CD4-positive, alpha-beta T cell treated with Interleukin-15 for 1 hour (primary cell): ENCODE measurements at places on chromosomes 6 and 20.
A peak's percentile ranks its signal among the peaks of the same experiment; 100 is the strongest.

GRCh38 chr6:33768644-33769120, 20.2 kb downstream of the LEMD2 start:
- DNase-seq, result peak; percentile 66

DNA sequence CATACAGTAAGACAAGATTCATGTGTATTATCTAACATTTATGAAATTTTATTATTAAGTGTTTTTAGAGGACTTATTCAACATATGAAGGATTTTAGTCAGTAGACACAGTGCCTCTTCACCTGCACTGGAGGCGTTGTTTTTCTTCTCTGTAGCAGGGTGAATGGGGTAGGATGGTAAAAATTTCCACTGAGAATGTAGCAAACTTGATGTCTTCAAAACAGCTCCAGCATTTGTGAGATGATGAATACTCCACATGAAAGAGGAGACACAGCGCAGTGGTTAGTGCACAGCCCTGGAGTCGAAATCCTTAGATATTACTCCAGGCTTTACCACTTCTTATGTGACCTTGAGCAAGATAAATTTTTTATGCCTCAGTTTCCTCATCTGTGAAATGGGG, 110.5 kb upstream of the AHI1 start:
- DNase-seq, result no peak

DNA sequence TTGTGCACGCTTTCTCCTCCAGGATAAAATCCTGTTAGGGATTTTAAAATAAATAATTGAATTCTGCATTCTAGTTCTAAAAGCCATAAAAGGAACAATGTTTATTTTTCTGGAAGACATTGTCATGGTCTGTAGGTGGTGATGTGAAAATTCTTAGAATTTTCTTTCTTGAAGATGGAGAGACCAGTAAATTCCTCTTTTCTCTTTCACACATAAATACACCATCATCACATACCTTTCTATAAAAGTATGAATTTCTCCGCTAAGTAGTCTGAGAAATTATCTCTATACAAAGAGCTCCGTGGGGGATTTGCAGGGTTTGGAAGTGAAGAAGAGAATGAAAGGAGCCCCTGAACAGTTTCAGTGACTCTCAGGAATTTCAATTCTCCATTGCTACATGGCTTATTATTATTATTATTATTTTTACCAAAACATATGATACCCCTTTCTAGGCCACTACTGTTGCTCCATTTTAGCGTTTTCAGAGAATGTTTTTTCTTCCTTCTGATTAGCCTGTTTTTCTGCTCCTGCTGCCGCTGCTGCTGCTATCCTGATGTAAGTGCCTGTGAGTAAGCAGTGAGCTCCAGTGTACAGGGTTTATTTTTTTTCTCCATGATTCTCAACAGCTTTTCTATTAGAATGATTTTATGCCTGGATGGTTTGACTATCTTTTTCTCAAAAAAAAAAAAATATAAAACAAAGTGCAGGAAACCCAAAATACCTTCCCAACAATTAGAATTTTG, 145.8 kb downstream of the SAMD5 start:
- DNase-seq, result no peak

DNA sequence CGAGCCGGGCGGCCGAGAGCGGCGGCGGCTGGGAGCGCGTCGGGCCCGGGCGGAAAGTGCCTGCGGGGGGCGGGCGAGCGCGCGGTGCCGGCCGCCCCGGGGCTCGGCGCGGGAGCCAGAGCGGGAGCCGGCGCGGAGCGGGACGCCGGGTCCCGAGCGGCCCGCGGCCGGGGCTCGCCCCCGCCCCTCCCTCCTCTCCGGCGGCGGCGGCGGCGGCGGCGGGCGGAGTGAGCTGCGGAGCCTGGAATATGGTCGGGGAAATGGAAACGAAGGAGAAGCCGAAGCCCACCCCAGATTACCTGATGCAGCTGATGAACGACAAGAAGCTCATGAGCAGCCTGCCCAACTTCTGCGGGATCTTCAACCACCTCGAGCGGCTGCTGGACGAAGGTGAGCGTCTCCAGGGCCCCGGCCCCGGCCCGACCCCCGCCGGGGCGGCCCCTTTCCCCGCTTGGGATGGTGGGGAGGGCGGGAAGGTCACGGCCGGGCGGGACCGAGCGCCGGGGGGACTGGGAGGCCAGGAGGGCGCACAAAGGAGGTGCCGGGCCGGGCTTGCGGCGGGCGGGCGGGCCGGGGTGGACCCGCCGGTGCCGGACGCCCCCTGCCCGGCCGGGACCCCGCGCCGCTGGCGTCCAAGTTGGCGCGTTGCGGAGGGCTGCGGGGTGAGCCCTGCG, 565 bp downstream of the QKI start:
- DNase-seq, result no peak

DNA sequence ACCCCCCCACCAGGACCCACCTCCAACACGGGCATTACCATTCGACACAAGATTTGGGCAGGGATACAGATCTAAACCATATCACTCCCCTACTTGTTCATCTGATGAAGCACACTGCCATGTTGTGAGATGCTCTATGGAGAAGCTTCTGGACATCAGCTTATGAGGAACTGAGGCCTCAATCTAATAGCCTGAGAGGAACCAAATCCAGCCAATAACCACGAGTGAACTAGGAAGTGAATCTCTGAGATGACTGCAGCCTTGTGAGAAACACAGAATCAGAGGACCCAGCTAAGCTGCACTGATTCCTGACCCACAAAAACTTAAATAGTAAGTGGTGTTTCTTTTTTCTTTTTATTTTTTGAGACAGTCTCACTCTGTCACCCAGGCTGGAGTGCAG, 21.6 kb upstream of the ZBTB2 start:
- no peak for DNase-seq

DNA sequence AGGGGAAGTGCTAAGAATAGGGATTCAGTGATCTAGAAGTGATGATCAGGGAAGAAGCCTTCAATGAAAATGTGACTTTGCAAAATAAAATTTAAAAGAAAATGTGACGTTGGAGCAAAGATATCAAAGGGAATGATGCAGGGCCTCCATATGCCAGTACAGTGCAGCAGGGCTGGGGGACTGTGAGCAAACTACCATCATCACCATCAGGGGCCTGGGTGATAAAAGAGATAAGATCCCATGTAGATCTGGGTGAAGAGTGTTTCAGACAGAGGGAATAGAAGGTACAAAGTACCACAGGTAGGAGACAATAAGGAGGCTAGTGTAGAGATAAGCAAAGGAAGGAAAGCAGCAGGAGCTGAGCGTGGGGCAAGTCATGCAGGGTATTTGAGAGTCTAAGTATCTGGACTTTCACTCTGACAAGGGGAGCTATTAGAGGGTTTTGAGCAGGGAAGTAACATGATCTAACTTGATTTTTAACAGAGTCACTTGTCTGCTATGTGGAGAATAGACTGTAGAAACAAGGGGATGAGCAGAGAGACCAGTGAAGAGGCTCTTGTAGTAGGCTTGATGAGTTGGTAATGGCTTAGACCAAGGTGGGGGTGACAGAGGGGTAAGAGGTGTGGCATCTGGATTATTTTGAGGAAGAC, 295.6 kb downstream of the ZFAND3 start:
- DNase-seq, result no peak

GRCh38 chr20:14710951-14711350, 373.5 kb upstream of the FLRT3 start:
- no peak for DNase-seq

DNA sequence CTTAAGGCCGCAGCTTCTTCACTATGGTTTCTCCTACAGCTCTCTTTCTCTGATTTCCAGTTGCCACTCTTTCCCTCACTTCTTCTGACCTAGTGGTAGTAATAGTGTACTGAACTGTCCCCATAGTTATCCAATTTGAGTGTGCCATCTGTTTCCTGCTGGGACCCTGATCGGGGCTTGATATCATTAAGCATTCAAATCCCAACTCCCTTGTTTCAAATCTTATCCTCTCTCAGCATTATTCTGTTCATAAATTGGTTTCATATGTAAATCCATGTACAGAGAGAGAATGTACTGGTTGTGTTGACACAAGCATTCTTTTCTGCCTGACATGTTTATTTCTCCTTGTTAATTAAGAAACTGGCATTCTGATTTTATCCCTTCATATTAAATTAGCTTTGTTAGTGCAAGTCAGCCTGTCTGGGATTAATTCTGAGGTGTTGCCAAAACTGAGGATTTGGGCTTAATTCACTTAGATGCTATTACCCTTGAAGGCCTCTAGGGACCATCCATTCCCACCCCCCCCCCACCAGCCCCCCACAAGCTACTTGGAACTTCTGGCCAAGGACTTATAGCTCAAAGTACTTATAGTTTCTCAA, 84.6 kb upstream of the PROKR2 start:
- DNase-seq, result no peak

DNA sequence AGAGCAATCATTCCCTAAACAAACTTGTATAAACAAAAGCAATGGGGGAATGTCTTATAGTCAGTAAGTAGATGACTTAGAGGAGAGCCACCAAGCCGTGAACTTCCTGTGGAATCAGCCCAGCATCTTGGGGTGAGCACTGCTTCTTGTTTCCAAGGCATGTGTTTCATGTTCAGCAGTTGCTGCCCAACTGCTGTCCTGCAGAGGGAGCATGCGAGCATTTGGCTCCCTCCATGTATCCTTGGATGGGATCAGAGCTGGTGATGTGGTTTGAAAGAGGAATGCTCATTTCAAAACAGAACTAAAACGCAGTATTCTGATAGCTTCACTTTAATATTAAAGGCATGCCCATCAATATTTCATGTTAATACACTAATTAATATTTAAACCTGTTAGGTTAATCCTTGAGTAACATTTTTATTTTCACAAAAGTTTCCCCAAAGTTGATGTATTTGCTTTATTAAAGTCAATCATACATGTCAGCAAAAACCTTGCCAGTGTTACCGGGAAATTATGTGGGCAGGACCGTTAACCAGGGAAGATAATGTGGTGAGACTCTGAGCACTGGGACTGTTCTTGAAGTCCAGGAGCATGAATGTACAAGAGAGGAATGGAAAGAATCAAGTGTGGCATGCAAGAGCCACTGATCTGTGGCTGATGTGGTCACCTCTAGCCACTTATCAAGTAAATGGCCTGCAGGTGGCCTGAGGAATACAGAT, 172.1 kb upstream of the GGTLC1 start:
- no peak for DNase-seq

DNA sequence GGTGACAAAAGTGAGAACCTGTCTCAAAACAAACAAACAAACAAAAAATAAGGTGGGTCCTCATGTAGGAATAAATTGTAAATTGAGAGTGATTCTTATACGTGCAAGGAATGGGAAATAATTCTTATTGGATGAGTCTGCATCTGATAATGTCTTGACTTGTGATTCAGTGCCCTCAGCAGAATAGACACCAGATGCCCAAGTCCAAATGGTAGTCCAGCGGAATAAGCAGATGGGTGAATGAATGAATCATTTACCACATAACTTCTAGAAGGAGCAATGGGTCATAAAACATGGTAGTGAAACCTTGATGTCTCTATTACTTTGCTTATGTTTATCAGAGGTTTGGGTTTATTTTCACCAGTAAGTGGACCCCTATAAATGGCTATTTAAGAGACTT, 747.7 kb downstream of the PHF3 start:
- no peak for DNase-seq

- DNase-seq, result no peak
Measured at GRCh38 chr6:135537741-135538301, 40.3 kb upstream of the AHI1 start.

DNA sequence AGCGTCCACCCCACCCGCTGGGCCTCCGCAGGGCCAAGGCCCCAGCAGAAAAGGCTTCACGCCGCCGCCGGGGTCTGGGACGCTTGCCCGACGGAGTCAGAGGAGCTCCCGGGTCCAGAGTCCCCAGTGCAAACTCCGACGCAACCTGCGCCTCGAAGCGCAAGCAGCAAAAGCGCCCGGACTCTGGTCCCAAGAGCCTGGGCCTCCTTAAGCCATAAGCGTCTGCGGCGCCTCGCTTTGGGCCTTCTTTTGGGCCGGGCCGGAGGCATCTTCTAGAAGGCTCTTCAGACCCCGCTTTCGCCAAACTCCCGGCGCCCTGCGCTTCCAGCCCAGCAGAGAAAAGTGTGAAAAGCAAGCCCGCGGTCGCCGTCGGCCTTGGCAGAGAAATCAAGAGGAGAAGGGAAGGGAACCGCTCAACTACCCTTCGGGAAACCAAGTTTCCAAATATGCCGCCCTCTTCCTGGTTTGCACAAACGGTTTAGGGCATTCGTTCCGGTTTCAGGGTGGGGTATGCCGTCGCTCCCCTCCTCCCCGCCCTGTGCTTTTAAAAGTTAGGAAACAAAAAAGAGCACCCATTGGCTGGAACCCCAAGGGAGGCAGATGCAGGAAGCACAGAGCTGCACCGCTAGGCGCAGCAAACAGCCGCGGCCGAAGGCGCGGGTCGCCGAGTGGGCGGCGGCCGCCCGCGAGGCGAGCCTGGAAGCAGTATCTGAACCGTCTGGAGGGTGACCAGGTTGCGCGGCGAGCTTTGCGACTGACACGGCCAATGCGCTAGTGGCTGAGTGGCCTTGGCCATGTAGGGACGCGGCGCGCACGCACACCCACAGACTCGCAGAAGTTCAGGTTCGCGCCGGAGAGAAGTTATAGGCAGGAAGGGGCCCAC, 1.2 kb downstream of the TBX18 start:
- DNase-seq, result no peak

DNA sequence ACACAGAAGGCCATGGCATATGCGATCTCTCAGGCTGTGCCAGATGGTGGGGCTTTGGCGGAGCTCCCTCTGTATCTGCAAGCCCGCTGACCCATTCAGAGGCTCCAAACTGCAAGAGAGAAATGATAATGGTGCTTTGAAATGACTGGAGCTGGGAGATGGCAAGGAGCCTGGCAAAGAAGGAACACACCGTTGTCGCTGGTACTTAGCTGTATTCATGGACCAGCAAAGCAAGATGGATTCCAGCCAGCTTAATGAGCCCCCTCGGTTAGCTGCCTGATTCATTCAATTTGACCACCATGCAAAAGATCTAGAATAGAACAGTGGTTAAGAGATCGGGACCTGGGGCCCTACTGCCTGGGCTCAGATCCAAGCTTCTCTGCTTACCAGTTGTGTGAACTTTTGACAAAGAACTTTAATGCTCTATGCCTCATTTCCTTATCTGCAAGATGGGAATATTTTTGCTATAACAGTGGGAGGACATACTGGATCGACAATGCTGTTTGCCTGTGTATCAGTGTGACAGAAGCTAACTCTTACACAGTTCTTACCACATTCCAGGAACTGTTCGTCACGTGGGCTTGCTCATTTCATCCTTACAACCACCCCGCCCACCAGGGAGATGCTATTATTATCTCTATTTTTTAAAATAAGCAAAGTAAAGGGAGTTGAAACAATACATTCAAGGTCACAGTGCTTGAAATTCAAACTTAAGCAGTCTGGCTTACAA, 317.8 kb upstream of the SULF2 start:
- DNase-seq, result no peak

GRCh38 chr20:20711413-20711812, 1.0 kb downstream of the RALGAPA2 start:
- DNase-seq, result peak; percentile 17

GRCh38 chr6:148625609-148626008, 121.2 kb upstream of the UST start:
- DNase-seq, result no peak

DNA sequence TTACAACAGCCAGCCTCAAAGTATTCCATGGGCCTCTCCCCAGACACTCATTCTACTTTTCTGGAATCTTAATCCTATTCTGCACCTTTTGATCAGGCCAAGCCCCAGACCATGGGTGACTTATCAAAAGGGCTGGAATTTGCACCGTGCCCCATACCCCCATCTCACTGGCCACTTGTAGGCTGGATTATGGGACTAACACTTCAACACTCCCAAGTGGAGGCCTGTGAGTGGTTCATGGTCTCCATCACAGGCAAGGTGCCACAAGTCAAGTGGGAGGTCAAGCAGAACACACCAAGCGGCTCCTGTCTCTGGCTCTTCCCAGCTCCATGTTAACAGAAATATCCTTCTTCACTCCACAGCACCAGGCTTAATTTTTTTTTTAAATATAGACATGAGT, 212.3 kb upstream of the HEY2 start:
- no peak for DNase-seq
